ENCODE measurements at places on chromosomes 2 and 18.

- DNase-seq = no peak
Observed at GRCh38 chr2:10371441-10372196, 68.9 kb downstream of the HPCAL1 start.

GRCh38 chr2:226953206-226953605, 117.4 kb downstream of the RHBDD1 start:
- no peak for DNase-seq

DNA sequence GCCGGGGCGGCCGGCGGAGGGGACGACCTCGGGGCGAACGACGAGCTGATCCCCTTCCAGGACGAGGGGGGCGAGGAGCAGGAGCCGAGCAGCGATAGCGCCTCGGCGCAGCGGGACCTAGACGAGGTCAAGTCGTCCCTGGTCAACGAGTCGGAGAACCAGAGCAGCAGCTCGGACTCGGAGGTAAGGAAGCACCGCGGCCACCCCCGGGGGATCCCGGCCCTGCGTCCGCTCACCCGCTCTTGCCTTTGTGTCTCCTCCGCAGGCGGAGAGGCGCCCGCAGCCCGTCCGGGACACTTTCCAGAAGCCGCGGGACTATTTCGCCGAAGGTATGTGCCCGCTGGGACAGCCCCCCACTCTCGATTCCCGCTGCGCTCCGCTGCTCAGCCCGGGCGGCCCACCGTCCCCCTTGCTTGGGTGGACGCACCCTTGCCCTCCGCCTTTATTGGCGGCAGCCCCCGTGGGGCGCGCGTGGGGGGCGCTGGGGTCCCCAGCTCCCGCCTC, 611 bp downstream of the TCF7L1 start:
- peak; percentile 41 for DNase-seq

DNA sequence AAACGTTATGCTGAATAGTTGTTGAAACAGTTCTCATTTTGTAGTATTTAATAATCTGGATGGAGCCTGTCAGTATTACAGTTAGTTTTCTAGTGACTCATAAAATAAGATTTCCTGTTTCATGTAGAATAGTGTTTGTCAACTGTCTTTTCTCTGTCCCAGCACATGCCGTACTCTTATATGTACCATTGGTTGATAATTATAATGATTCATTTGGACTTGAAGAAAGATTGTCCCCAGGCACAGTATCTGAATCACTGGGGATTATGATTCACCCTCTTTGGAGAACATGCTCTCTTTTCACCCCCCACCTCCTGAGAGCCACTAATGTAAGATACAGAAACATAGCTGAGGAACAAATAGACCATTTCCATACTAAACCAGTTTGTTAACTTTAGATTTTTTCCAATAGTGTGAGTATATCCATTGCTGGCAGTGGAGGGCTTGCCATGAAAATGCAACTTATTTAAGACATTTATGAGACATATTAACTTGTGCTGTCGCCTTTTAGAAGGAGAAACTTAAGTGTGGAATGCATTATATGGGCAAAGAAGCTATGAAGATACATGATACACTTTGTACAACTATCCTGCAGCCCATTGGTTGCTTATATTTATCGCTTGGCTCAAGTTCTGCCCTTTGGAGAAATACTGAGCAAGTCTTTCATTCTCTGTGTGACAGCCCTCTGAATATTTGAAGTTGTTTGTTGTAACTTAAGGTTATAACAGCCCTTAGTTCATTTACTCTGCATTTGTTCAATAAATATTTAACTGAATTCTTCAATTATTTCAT, 12.4 kb downstream of the COPS8 start:
- no peak for DNase-seq

GRCh38 chr2:171042253-171042969, 113.4 kb downstream of the GORASP2 start:
- no peak for DNase-seq
